ENCODE measurements at places on chromosomes 5 and 9.

DNA sequence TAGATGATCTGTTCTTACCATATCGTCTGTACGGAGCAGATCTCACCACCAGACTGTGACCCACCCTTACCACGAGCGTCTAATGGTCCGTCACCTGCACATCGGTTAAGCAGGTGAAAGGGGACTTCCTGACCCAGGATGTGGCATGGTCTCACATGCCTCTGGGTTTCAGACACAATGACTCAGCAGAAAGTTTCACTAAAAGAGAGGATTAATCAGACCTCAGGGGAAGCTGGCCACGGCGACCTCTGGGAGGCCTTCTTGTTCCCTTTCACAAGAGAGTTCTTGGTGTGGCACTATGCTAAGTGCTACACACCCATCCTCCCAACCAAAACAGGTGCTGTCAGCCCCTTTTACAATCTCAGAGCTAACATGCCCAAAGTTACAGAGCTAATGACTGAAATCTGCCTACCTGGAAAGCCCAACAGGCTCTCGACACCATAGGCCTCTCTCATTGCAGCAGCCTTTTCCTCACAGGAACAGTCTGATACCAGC, 41.6 kb downstream of the ADAMTS12 start:
- peak; percentile 82 for ATAC-seq

DNA sequence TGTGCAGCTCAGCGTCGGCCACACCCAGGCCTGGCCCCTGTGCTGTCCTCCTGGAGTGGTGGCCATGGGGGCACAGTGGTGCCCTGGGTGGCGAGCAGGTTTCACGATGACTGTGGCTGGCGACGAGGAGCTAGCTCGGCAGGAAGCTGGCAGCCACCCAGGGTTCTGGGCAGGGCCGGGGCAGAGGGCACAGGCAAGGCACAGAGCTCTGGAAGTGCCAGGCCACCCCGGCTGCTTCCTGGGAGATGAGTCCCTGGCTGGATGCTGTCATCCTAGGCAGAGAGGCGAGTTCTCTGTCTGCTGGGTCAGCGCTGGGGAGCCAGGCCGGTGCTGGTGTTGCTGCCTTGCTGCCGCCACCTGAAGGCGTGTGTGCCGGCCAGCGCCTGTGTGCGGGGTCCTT, 51.7 kb downstream of the RXRA start:
- ATAC-seq = no peak

GRCh38 chr5:78691084-78691960, 42.8 kb upstream of the LHFPL2 start:
- ATAC-seq = no peak

GRCh38 chr9:91210318-91210717, 151.4 kb downstream of the AUH start:
- no peak for ATAC-seq

DNA sequence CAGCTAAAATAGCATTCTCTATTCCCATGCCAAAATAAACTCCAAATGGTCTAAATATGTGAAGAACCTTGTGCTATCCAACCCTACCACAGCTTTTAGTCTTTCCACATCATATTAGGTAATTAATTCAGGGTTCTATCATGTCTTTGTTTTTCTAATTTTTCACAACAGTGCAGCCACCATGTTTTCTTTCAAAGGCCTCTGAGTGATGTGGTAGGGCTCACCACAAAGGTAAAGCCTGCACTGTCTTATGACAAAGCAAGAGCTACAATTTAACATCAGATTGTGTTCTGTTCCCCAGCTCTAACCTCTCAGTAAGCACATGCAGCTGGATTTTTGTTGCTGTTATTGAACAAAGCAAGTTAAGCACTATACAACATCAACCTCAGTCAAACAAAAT, 52.4 kb downstream of the MEF2C start:
- ATAC-seq = no peak

GRCh38 chr5:41788941-41789368, 81.3 kb downstream of the OXCT1 start:
- ATAC-seq = no peak

GRCh38 chr5:38207343-38207742, 51.0 kb upstream of the EGFLAM start:
- no peak for ATAC-seq

DNA sequence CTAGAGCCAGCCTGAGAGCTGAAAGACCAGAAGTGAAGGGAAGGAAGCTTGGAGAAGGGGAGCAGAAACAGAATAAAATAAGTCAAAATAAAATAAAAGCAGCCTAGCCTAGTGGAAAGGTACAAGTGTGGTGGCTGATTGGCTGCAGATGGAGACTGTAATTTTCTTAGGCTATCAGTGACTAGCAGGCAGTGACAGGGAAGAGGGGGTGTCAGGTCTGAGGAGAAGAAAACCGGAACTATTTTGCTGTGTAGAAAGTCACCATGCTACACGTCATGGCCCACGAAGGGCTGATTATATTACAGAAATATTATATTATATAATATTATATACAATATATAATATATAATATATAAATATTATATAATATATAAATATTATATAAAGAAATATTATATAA, 98.1 kb upstream of the TAF11L2 start:
- ATAC-seq = no peak

DNA sequence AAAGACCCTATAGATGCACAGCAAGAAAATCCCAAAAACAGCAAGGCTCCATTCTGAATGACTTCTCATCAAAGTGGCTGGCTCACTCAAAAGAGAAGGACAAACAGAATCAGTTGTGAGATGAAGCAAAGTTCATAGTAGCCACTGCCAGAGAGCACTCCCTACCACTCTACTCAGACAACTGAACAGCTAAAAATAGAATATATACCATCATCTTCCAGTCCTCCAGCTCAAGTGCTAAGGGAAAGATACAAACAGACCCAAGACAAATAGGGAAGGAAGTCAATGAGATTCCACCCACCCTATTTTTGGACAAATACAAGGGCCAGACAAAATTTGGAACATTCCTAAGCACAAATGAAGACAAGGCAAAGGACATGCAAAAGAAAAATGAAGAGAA, 20.6 kb downstream of the GNAQ start:
- no peak for ATAC-seq

DNA sequence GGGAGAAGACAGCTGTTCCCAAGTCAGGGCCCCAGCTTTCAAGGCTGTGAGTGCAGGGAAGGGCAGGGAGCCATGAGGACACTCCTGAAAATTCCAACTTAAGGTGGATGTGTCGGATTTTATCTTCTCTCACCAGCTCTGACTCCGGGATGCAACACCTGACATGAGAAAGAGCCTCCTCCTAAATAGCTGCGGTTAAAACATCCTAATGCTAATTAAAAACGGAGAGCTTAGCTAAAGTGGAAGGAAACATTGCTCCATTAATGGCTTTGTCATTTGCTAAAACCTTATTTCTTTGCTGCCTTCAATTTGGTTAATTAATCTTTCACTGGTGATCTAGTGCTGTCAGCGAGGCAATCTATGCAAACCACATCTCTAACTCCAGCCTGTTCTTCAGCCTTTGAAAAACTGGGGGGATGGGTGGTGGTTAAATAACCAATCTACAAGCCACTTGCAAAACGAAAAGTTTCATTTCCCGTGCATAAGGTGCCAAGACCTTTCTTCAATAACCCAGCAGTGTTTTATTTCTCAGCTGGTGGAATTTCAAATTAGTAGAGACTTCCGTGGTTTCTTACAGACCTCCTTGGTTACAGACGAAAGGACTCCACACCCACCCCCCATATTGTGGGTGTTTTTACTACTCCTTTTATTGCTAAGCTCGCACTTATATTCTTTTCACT, 379.6 kb downstream of the MLLT3 start:
- peak; percentile 62 for ATAC-seq

GRCh38 chr5:38656568-38656967, 100.1 kb upstream of the LIFR start:
- ATAC-seq = no peak

DNA sequence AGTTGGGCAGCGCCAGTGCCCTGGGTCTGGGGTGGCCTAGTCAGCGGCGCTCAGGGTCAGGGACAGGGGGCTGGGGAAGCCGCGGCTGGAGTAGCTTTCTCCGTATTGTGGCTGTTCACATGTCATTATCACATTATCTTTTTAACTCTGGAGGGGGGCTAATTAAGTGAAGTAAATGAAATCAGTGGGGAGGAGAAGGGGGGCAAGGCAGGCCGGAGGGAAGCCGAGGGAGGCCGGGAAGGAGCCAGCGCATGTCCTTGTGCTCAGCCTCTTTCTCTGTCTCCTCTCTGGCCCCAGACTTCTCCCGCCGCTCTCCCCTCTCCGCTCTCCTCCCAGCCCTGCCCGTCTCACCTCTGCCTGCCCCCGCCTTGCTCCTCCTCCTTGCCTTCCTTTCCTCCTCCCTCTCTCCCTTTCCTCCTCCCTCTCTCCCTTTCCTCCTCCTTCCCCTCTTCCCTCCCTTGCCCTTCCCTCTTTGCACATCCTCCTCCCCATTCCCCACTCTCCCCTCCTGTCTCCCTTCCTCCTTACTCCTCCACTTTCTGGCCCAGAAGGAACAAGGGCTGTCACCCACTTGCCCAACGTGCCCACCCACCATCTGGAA, 38.7 kb downstream of the ASS1 start:
- ATAC-seq = no peak

DNA sequence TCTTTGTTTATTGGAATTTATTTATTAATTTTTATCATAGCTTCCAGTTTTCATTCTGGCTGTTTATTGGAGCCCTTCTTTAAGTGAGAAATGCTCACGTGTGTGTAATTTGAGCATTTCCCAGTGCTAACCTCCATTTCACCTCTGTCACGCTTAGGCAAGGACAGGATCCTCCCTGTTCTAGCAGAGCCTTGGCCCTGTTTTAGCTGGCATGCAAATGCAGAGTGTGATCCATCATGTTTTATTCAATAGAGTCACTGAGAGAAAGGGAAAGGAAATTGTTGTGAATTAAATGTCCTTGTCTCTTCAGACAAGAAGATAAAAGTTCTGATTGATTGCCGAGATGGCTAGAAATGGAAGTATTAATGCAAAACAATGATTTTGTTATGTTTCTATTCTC, 137.3 kb upstream of the ACO1 start:
- ATAC-seq = no peak

- ATAC-seq = no peak
Measured at GRCh38 chr9:103355000-103355399, 359.9 kb downstream of the CYLC2 start.

GRCh38 chr5:3006961-3007551, 255.6 kb upstream of the IRX2 start:
- ATAC-seq = no peak

- no peak for ATAC-seq
Measured at GRCh38 chr5:55333017-55333416, 25.2 kb downstream of the MTREX start.

GRCh38 chr5:123785162-123786071, 273.4 kb downstream of the CSNK1G3 start:
- ATAC-seq = no peak

DNA sequence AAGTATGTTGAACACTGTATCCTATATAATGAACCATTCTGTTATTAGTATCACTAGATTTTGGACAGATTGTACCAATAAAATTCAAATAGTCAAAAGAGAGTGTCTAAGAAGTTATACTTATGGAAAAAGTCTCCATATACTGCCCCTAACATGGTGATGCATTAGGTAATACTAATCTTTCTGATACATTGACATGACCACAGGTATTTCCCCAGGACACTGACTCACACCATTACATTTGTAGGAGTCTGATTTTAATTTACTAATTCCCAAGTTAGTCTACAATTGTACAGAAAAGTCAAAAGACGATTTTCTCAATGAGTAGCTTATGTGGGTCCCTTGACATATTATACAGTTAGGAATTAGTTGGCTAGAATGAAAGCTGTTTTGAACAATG, 593.8 kb downstream of the ISL1 start:
- ATAC-seq = no peak

DNA sequence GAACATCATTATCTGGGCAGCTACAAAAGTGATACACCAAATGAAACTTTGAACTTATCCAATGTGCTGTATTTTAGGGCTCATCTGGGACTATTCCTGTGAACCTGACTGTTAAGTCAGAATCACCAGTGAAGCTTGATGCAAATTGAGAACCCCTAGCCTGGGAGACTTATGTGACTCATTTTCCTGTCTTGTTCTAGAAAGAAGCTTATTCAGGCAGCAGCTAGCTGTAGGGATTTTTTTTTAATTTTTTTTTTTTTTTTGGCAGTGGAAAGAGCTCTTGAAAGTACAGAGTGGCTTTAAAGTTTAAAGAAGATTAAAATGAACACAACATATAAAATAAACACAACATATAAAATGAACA, 81.1 kb upstream of the TNFAIP8 start:
- peak; percentile 71 for ATAC-seq

GRCh38 chr9:131840220-131840619, 100.3 kb upstream of the RAPGEF1 start:
- ATAC-seq = no peak

DNA sequence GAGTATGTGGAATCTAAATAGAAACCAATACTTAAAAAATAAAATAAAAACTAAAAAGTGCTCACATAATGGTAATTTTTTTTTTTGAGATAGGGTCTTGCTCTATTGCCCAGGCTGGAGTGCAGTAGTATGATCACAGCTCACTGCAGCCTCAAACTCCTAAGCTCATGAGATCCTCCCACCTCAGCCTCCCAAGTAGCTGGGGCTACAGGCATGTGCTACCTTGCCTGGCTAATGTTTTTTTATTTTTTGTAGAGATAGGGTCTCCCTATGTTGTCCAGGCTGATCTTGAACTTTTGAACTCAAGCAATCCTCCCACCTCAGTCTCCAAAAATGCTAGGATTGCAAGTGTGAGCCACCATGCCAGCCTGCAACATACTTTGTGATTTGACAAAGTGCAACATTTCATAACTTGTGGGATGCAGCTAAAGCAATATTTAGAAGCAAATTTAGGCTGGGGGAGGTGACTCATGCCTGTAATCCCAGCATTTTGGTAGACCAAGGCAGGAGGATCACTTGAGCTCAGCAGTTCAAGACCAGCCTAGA, 18.4 kb downstream of the AP3B1 start:
- no peak for ATAC-seq

GRCh38 chr9:120152295-120152694, 427.7 kb downstream of the CDK5RAP2 start:
- no peak for ATAC-seq

DNA sequence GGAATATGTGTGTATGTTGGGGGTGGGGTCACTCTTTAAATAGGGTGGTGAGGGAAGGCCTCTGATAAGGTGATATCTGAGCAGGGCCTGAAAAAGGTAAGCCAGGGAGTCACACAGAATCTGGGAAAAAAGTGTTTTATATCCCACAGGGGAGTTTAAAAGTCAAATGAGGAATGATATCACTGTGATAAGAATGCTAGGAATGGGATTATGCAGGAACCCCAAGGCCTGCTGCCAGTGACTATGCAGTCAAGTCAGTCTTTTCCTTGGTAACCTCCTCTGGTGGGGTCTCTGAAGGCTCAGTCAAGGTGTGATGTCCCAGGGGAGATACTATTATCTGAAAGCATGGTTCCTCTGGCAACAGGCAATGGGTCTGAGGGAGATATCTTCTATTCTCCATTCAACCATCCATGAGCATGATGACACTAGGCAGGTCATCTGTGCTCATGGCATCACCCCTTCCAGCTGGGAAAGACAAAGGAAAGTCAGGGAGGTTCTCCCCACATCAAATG, 53.5 kb downstream of the GRIA1 start:
- ATAC-seq = no peak

DNA sequence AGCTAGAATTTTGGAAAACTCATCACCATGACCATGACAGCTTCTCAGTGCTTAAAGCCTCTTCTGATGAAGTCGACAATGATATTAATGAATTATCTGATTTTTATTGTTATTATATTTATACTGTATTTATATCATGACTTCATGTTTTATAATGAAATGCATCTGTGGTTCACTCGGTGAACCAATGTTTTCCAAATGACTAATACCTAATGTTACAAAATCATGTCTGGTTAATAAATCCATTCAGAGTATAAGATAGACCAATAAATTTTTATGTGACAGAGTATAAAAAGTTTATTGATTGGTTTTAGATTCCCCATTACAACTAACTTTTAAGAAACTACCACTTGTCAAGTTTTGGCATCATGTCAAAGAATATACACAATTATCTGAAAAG, 416.5 kb downstream of the MLLT3 start:
- no peak for ATAC-seq

Data from stimulated activated memory B cell treated with anti-CD40 and anti-IgM and Interleukin-4, amounts not matched to agents 10 μg/mL and 1 μg/mL and 100 μg/mL, for 72 hours (primary cell).